ENCODE measurements at places on chromosomes 5 and 9.

DNA sequence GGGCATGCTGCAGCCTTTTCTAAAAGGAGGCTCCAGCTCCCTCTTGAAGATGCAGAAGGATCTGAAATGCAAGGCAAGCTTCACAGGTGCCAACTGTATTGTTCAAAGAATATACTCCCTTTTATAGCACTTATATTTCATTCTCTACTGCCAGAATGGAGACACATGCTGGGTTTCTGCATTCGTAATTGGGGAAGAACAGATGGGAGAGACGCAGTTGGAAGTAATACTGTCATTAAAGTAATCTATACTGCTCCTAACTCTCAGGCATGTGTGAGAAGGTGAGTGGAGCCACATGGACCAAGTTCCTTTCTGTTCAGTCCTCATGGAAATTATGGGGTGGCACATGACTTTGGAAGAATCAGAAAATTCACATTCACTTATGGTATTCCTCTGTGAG, 226.4 kb downstream of the TRIM32 start:
- no peak overlapping the region for H3K27ac ChIP-seq
- peaks cover 10% of the 10 kb centered on the region for H3K4me1 ChIP-seq
- H3K4me3 ChIP-seq, result no peak overlapping the region
- H3K27me3 ChIP-seq, result no peaks in the 10 kb centered on the region

DNA sequence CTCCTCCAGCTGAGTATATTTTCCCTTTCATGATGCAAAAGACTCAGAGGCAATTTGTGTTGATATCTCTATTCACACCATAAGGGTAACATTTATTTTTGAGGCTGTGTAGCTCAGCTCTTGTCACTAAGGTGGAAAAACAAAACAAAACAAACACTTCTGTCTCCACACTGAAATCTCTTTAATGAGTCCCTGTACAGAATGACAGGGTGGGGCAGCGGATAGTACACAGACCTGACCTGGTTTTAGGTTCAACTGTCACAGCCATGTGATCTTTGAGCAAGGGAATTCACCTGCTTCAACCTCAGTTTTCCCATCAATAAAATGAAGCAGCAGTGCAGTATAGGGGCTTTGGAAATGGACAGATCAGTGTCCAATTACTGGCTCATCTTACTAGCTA, 29.3 kb downstream of the TLR4 start:
- DNase-seq, result no peak
- peaks cover 3% of the 10 kb centered on the region for H3K4me1 ChIP-seq
- no peaks in the 10 kb centered on the region for H3K36me3 ChIP-seq

DNA sequence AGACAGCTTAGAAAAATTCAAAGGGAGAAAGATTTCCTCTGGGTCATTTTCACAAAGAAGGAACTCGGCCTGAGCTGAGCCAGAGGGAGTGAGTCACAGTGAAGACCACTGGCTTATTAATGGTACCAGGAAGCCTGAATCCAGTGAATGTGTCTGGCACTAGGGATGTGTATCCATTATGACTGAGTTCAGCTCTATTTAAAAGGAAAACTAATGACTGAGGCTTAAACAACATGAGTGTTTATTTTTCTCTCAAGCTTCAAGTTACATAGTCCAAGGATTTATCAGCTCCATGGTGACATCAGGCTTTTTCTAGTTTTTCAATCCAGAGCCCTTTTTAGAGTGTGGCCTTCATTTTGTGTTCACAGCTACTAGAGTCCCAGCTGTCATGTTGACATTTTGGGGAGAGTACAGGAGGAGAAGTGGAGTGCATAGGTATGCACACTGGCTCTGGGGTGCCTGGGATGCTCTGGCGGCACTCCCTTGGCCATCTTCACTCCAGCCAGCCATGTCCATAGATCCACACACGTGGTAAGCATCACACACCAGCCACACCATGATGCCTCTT, 159.5 kb upstream of the ERCC6L2 start:
- H3K4me1 ChIP-seq, result no peaks in the 10 kb centered on the region
- no peak for DNase-seq
- H3K36me3 ChIP-seq, result no peaks in the 10 kb centered on the region
- no peaks in the 10 kb centered on the region for H3K27me3 ChIP-seq
- no peak overlapping the region for H3K4me3 ChIP-seq
- no peak overlapping the region for H3K27ac ChIP-seq

DNA sequence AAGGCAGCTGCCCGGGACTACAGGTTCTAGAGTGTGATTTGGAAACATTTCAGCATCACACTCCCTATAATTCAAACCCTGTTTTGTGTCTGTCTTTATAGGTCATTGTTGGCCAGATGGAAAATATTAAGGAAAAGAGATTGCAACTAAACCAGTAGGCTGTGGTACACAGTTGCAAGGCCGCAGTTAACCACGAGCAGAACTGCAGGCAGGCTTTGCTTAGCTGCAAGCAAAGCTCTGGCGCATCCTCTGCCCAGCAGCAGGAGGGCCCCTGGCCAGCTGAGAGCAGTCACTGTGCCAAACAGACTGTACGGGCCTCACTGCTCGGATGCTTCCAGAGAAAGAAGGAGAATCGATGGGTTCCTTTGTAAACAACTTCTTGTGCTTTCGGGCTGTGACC, 204.5 kb downstream of the DENND1A start:
- no peak overlapping the region for H3K4me3 ChIP-seq
- H3K27me3 ChIP-seq, result no peaks in the 10 kb centered on the region
- DNase-seq, result no peak
- H3K4me1 ChIP-seq, result no peaks in the 10 kb centered on the region

- no peak overlapping the region for H3K27ac ChIP-seq
- no peaks in the 10 kb centered on the region for H3K36me3 ChIP-seq
- H3K4me3 ChIP-seq, result no peak overlapping the region
- no peaks in the 10 kb centered on the region for H3K4me1 ChIP-seq
- DNase-seq, result no peak
- no peaks in the 10 kb centered on the region for H3K27me3 ChIP-seq
Measured at GRCh38 chr9:91207397-91207728, 154.4 kb downstream of the AUH start.

DNA sequence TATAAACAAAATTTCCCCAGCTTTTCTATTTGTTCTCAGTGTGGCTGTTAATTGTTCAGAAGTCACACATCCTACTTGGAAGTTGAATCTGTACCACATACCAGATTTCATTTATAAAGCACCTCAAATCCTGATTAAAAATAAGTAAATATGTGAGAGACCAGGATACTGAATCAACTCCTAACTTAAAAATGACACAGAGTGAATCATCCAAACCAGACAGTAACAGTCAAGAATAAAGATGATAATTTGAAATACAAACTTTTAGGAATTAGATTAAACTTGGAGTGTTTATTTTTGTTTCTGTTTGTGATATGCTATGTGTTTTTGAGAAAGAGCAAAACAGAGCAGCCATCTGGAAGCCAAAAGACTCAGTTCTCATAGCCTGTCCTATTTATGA, 633.2 kb upstream of the RORB start:
- H3K36me3 ChIP-seq, result no peaks in the 10 kb centered on the region
- no peak overlapping the region for H3K4me3 ChIP-seq
- peaks cover 17% of the 10 kb centered on the region for H3K4me1 ChIP-seq
- H3K27me3 ChIP-seq, result no peaks in the 10 kb centered on the region
- no peak for DNase-seq

- H3K36me3 ChIP-seq, result no peaks in the 10 kb centered on the region
- DNase-seq, result no peak
- H3K27me3 ChIP-seq, result no peaks in the 10 kb centered on the region
- H3K4me1 ChIP-seq, result no peaks in the 10 kb centered on the region
Measured at GRCh38 chr5:89228355-89228754, 345.4 kb upstream of the MEF2C start.

GRCh38 chr9:102631559-102631958, 363.6 kb upstream of the CYLC2 start:
- H3K27ac ChIP-seq, result no peak overlapping the region
- H3K27me3 ChIP-seq, result no peaks in the 10 kb centered on the region
- H3K4me3 ChIP-seq, result no peak overlapping the region

DNA sequence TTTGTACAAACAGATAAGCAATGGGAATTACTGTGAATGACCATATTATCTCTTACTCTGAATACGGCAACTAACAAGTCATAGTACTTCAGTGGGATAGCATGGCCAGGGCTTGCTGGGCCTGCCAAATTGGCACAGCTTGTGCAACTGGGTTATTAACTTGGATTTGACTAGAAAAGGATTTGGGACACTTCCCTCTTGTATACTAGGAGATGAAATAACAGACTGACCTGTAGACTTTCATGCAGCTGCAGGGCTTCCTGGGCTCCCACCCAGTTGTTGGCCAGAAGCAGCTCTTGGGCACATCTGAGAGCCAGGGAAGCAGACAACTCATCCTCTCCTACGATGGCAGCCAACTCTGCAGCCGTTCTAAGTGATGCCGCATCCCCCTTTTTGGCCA, 39.8 kb downstream of the CNOT8 start:
- H3K4me1 ChIP-seq, result no peaks in the 10 kb centered on the region
- H3K4me3 ChIP-seq, result no peak overlapping the region
- peaks cover 91% of the 10 kb centered on the region for H3K36me3 ChIP-seq
- H3K27ac ChIP-seq, result no peak overlapping the region
- no peak for DNase-seq

DNA sequence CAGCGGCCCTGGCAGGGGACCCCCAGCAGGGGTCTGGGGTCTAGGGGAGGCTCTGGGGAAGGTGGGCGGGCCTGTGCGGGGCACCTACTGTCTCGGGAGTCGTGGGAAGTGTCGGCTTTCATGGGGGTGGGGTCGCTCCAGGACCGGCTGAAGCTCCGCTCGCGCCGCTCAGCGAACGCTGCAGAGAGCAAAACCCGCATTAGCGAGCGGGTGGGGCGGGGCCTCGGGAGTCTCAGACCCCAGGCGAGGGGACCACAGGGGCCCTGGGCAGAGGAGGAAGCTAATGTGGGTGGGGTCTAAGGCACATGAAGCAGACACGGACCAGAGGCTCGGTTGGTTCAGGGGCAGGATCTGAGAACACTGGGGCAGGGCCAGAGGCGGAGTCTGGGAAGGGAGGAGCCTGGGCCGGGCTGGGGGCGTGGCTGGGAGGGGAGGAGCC, 5.5 kb downstream of the NSMF start:
- H3K4me1 ChIP-seq, result no peaks in the 10 kb centered on the region
- DNase-seq, result peak; percentile 67
- H3K27me3 ChIP-seq, result no peaks in the 10 kb centered on the region
- no peak overlapping the region for H3K27ac ChIP-seq
- no peak overlapping the region for H3K4me3 ChIP-seq

- H3K4me3 ChIP-seq, result no peak overlapping the region
- no peak overlapping the region for H3K27ac ChIP-seq
- no peaks in the 10 kb centered on the region for H3K4me1 ChIP-seq
Measured at GRCh38 chr5:71645030-71645429, 57.9 kb downstream of the MCCC2 start.

DNA sequence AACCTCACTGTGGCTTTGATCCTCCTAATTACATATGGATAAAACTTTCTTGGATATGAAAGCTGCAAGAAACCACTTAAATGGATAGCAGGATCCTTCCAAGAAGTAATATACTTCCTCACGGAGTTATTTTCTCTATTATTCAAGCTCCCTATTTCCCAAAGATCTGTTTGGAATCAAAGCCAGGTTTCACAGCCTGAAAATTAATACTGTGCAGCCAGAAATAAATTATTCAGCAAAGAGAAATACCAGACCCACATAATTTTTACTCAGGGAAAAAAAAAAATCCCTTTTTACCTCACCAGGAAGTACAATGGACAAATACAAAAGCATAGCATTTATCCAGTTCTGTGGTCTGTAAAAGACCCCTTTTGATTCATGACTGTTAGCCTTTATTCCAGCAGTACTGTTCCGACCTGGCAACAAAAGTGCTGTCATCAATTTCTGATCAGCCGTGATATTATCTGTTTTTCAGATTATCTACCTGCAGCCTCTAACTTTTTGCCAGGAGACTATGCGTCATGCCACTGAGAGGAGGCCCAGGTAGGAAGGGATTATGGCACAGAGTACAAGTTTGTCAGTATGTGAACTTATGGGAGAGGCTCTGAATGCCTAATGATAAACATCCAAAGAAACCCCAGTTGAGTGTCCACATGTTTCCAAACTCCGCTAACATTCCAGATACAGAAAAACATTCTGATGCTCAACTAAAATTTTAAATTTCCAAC, 57.0 kb downstream of the FBN2 start:
- H3K36me3 ChIP-seq, result peaks cover 11% of the 10 kb centered on the region
- no peak overlapping the region for H3K27ac ChIP-seq
- no peaks in the 10 kb centered on the region for H3K4me1 ChIP-seq
- H3K4me3 ChIP-seq, result no peak overlapping the region

- peaks cover 23% of the 10 kb centered on the region for H3K4me1 ChIP-seq
- no peak overlapping the region for H3K4me3 ChIP-seq
- no peaks in the 10 kb centered on the region for H3K36me3 ChIP-seq
Measured at GRCh38 chr9:105151686-105151995, 92.8 kb upstream of the SLC44A1 start.

GRCh38 chr9:72542917-72543316, 21.5 kb downstream of the TMC1 start:
- H3K4me1 ChIP-seq, result peaks cover 31% of the 10 kb centered on the region
- DNase-seq, result no peak
- no peaks in the 10 kb centered on the region for H3K27me3 ChIP-seq
- H3K36me3 ChIP-seq, result no peaks in the 10 kb centered on the region

GRCh38 chr5:17282283-17283120, 65.1 kb downstream of the BASP1 start:
- no peak overlapping the region for H3K27ac ChIP-seq
- H3K27me3 ChIP-seq, result no peaks in the 10 kb centered on the region
- H3K4me3 ChIP-seq, result no peak overlapping the region
- H3K4me1 ChIP-seq, result no peaks in the 10 kb centered on the region
- no peak for DNase-seq

DNA sequence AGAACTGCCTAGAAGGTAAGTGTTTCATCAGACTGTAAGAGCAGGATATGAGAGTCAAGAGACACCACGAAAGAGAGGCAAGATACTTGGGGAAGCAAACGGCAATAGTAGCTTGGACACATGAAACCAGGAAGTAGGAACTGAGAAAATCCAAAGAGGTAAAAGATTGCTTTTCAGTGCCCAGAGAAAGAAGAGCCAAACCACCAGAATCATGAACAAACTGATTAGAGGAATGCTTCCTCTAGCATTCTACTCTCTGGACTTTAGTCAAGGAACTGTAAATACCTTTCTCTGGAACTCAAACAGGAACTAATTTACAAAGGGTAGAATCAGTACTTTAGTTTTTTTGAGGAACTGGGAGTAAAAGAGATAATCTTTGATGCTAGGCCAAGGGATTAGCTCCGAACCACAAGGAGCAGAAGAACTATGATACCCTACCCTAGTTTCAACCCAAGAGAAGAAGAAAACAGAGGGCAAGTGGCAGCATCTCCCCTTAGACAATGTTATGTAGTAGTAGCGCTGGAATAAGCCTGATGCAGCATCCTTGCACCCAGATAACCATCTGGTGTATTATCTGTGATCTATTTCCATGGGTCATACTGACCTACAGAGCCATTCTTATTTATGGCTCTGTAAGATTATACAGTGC, 41.3 kb downstream of the EFCAB9 start:
- H3K27ac ChIP-seq, result no peak overlapping the region
- H3K4me1 ChIP-seq, result no peaks in the 10 kb centered on the region
- H3K36me3 ChIP-seq, result peaks cover 26% of the 10 kb centered on the region
- no peak overlapping the region for H3K4me3 ChIP-seq
- no peak for DNase-seq
- no peaks in the 10 kb centered on the region for H3K27me3 ChIP-seq

All from RWPE2 (cell line).